Foreskin fibroblast (primary cell): ENCODE measurements at places on chromosomes 12 and 14.
A peak's percentile ranks its signal among the peaks of the same experiment; 100 is the strongest.

- DNase-seq: no peak
Measured at GRCh38 chr14:24281636-24282035, 10.2 kb upstream of the RABGGTA start.

GRCh38 chr12:54033980-54034784 lies 1.3 kb downstream of the HOXC5 start:
- DNase-seq: peak; percentile 36

DNA sequence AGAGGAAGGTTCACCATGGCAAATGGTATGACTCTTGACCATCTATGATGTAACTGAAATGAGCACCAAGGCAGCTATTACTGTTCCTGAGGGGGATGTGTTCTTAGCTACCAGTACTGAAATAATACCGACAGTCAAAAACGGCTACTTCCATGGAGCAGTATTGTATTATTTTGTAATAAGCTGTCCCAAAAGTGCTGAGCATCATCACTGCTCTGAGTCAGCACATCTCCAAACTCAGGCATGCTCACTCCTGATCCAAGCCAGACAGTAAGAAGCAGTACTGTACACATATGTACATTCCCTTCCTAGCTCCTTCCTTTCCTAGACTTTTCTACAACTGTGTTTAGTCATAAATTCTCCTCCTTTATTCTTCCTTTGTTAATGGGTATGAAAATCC lies 8.6 kb downstream of the VTI1B start:
- peak; percentile 75 for DNase-seq

- no peak for DNase-seq
Measured at GRCh38 chr12:67802731-67803130, 154.2 kb downstream of the DYRK2 start.

GRCh38 chr14:71119832-71120231 lies 212.6 kb downstream of the PCNX1 start:
- DNase-seq: no peak

- DNase-seq: no peak
Measured at GRCh38 chr12:4454315-4454860, 8.8 kb upstream of the FGF6 start.
